ENCODE measurements at places on chromosomes 11 and 22.

- DNase-seq = no peak
Measured at GRCh38 chr11:118214210-118214914, 10.4 kb downstream of the JAML start.

- no peak for DNase-seq
Measured at GRCh38 chr11:61650781-61651571, 29.2 kb upstream of the DAGLA start.

GRCh38 chr11:124036666-124037065 lies 4.5 kb downstream of the OR10G7 start:
- DNase-seq = no peak

GRCh38 chr11:68383976-68384501 lies 71.6 kb downstream of the LRP5 start:
- DNase-seq = peak; percentile 37

- no peak for DNase-seq
Measured at GRCh38 chr11:126101251-126101929, 38.7 kb upstream of the CDON start.

DNA sequence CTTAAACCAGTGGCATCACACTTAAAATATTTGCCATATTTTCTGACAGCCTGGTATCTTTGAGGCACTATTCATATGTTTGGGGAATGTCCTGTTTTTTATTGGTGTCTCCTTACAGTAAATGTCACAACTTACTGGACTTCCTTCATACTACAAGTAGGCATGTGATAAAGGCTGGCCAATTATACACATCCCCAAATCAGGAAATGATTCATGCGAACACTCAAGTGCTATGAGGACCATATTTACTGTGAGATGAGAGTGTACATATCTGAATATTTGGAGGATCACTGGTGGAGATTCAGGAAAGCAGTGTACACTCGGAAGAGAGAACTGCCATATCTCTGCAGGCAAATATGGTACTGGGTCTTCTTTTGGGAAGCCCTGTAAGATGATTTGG lies 913.8 kb upstream of the CHORDC1 start:
- no peak for DNase-seq

DNA sequence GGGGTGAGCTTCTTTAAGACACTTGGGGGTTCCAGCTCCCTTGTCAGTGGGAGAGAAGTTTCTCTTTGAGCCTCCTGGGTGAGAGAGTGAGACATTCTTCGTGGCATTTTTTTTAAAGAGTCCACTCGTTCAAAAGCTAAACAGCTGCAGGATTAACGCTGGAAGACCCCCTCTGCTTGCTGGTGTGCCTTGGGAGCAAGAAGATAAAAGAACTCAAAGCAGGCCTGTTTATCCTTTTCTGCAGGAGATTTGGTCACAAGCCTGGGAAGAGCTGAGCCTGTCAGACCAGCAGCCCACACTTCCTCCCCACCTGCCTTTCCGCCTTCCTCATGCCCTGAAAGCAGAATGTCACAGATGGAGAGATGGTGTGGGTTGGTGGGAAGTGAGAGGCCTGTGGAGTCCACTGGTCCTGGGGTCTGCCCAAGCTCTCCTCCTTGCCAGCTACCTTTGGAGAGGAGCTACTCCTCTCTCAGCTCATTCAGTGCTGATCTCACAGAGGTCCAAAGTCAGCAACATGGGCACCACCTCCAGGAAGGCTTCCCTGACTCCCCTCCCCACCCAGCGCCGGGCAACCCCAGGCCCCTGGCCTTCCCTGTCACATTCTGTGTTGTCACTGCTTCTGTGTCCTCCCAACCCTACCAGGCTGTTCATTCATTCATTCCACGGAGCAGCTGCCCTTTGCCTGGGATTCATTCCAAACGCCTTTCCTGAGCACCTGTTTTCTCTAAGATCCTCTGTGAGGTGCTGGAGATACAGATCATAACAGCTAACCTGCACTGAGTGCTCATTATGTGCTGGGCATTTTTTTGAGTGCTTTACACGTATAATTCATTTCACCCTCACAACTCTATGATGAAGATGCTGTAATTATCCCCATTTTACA lies 6.7 kb downstream of the GDPD5 start:
- DNase-seq = no peak

GRCh38 chr11:1335811-1336761 lies 26.7 kb upstream of the TOLLIP start:
- DNase-seq = peak; percentile 55

DNA sequence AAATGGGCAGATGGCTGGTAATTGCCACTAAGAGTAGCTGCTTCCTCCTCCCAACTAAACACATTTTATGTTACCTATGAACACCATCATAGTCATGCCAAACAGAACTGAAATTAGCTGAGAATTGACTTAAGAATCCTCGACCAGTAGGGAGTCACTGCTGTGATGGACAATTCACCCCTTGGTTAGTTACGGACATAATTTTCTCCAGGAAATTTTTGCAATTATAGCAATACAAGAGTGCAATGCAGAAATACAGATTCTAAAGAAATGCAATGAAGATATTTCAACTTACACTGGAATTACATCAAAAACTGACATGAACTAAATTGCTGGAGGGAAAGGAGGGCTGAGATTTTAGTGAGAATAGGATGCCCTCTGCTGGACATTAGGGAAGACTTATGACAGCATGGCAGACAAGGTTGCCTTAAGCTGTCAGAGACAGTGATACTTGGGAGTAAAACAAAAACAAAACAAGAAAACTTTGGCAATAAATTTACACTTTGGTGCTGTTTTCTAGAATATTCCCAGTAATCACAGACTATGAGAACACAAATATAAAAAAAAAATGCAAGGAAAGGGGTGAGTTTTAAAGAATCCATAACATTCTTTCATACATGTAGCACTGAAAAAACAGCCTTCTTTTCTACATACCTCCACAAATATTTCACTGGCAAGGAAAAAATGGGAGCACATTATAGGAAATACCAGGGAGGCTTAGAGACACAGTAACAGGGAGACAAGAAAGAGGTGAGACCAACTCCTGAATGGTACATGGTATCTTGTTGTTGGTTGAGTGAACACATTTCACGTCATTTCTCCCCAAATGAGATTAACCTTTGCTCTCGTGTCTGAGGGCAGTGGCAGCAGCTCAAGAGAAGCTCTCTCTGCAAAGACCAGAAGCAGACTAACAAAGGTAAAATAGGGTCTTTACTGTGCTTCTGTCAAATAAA lies 11.2 kb upstream of the PPP2R1B start:
- DNase-seq = peak; percentile 60

- DNase-seq = no peak
Measured at GRCh38 chr11:11141065-11141464, 212.0 kb downstream of the CSNK2A3 start.

GRCh38 chr22:21952586-21953571 lies at the start of gene PPM1F:
Gene PPM1F, minus strand, starts transcription at chr22:21952848. Its CDS starts 6,800 bp downstream, at chr22:21946048.
- peak; percentile 96 for DNase-seq

DNA sequence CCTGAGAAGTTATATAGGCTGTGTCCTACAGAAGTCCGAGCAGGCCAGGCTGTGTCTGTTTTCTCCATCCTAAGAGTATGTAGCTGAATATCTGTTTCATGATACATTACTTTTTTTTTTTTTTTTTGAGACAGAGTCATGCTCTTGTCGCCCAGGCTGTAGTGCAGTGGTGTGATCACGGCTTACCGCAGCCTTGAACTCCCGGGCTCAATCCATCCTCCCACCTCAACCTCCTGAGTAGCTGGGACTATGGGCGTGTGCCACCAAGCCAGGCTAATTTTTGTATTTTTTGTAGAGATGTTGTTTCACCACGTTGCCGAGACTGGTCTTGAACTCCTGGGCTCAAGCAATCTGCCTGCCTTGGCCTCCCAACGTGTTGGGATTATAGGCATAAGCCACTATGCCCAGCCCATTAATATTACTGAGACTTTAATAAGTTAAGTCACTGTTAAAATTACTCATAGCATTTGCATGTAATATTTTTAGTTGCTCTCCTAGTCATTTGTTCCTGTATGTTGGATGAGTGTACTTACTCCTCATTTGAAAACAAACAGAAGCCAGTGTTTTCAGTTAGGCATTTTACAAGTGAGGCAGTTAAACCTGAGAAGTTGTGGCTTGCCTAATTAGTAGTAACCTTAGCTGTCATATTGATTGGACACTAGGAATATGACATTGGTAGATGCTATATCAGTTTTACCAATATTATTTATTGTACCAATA lies 26.1 kb downstream of the DRG1 start:
- no peak for DNase-seq

DNA sequence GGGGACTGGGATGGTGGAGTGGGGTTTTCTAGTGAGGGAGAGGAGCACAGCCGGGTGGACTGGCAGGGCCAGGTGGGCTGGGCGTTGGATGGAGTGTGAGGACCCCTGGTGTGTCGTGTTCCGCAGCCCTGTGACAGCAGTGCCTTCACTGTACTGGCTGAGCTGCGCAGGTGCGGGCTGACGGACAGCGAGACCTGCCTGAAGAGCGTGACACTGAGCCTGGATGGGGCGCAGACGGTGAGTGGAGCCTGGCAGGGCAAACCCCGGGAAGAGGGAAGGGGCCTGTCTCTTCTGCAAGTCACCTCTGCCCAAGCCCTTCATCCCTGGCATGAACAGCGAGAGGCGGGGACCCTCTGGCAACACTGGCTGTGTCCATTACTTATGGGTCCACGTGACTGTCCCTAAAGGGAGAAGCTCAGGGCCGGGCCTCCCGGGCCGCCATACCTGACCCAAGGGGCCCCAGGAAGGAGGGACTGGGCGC lies 10.0 kb downstream of the MUC5AC start:
- no peak for DNase-seq

DNA sequence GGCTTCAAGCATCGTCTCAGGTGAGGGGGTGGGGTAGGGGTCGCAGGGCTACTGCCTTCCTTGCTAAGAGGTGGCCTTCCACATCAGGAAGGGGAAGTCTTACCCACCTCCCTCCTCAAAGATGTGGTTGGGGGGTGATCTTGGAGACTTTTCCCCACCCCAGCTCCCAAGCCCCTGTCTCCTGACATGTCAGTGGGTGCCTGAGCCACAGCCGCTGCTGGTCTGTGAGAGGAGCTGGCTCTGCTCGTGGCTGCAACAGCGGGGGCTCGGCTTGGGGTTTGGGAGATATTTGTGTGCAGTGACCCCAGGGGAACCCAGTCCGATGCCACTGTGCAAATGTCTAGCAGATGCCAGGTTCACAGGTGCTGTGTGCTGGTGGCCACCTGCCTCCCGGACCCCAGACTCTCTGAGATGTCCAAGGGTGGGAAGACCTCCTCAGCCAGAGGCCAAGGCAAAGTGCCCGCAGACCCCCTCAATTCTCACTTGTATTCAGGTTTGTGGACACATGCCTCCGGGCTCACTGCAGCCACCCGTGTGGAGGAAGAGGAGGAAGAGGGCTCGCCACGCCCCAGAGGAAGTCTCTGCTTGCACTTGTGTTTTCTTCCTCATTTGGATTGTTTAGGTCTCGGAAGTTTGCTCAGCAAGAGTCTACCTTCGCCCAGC lies 1.9 kb downstream of the KCNQ1 start:
- no peak for DNase-seq

- no peak for DNase-seq
Measured at GRCh38 chr22:37545703-37546436, 14.4 kb upstream of the CDC42EP1 start.

GRCh38 chr11:27599217-27599616 lies 92.6 kb upstream of the LIN7C start:
- DNase-seq = no peak

- DNase-seq = no peak
Measured at GRCh38 chr22:37148742-37149665, 712 bp downstream of the IL2RB start.

DNA sequence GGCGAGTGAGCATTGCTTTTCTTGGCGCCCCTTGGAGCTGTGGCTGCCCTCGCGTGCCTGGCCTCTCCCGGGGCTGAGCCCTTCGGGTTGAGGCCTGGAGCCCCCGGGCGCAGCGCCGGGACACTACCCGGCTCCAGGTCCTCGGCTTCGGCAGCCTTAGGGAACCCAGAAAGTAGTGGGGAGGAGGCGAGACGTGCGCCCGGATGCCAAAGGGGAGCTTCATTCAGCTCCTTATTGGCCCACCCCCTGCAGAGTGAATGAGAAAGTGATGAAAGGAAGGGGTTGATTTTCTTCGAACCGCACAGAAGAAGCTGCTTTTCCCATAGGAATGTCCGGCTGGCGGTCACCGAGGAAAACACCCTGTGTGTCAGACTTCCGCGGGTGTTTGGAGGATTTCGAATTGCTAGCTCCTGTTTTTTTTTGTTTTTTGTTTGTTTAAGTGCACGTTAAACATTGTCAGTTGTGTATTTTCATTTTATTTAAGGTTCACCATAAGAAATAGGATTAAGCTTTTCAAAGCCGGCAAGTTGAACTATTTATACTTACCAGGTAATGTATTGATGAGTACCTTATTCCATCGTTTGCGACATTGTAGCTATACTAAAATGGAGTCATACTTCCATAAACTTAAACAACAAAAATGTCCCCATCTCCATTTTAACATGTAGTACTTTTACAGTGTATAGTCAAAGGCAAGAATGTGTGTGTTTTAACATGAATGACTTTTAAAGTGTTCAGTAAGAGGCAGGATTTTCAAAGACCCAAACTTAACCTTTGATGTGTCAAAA lies 841 bp upstream of the EIF4G2 start:
- no peak for DNase-seq

DNA sequence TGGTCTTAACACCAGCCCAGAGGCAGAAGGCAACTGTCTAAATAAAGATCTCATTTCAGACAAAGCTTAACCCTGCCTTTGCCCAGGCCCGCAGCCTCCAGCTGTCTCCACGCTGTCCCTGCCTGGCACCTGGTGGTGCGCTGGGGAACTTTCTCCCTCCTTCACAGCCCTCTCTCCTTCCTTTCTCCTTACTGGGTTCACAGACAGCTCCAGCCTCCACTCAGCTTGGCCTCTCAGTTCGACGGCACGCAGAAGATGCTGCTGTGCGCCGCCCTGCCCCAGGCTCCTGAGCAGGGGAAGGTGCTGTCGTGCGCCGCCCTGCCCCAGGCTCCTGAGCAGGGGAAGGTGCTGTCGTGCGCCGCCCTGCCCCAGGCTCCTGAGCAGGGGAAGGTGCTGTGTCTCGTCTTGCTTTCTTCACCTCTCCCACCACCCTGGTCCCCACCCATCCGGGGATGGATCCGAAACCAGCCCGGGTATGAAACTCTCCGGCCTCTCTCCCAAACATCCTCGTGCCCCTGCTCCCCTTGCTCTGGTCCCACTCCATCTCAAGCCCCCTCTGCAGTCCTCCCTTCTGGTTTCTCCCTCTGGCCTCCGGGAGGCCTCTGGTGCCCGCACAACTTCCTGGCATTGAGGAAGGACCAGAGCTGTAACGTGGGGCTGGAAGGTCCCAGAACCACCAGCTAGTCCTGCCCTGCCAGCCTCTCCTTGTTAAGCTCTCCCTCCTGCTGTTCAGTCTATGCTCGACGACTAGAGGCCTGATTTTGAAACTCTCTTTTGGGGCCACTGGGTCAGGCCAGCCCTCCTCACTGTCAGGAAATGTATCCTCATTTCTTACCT lies 22.9 kb upstream of the JAM3 start:
- no peak for DNase-seq

DNA sequence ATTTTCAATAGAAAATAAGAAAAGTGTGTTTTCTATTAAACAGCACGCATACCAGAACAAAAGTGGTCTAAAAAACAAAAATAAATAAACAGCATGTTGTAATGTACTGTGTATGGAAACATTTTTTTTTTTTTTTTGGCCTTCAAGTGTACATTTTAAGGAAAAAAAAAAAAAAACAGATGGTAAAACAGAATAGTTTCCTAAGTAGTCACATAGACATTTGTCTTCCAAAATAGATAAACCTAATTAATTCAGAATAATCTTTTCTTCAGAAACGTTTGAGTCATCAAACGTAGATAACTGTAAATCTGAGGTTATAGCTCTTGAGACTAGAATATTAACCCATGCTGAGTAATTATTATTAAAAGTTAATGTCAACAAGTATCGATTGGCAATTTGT lies 396 bp upstream of the CFAP300 start:
- no peak for DNase-seq
